ENCODE measurements at places on chromosomes 2 and 18. TPM values are rescaled to one million over a fixed set of nuclear protein-coding genes. Genes with fewer than 3 reads are reported as not detected.
A peak's percentile ranks its signal among the peaks of the same experiment; 100 is the strongest.

ERFE gene
- total RNA-seq, result 1.0 TPM

ANKRD62 gene
- total RNA-seq, result not detected

CRYBA2 gene
- total RNA-seq, result not detected

DNER gene
- total RNA-seq, result not detected

FBXO36 gene
- total RNA-seq, result 2.0 TPM

IL36RN gene
- total RNA-seq, result not detected

CCDC178 gene
- not detected for total RNA-seq

TTC32 gene
- total RNA-seq, result 24.2 TPM

GPR45 gene
- not detected for total RNA-seq

GPATCH11 gene
- 9.9 TPM for total RNA-seq

GRCh38 chr2:198036029-198036879 lies 231.9 kb downstream of the PLCL1 start:
- H3K4me3 ChIP-seq, result no peak overlapping the region
- no peaks in the 10 kb centered on the region for H3K36me3 ChIP-seq
- H3K27ac ChIP-seq, result no peak overlapping the region
- peaks cover 14% of the 10 kb centered on the region for H3K4me1 ChIP-seq
- no peak for DNase-seq
- no peaks in the 10 kb centered on the region for H3K27me3 ChIP-seq

DNA sequence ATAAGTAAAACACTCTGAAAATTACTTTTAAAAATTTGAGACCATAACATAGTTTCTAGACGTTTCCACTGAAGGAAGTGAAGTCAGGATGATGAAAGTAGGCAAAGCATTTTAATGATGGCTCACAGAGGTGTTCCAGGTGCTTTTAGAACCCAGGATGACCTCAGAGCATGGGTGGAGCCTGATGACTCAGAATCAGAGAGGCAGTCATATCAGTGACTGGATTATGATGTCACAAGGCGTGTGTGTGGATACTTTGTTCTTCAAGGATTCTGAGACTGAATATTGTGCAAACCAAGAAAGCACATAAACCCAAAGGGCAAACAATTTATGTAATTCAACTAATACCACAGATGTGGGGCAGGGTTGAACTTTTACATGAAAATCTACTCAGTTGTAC lies 208.0 kb upstream of the FBXO11 start:
- peaks cover 17% of the 10 kb centered on the region for H3K4me1 ChIP-seq
- DNase-seq, result peak; percentile 85
- peak overlapping the region; percentile 53 for H3K27ac ChIP-seq
- H3K27me3 ChIP-seq, result no peaks in the 10 kb centered on the region
- no peaks in the 10 kb centered on the region for H3K36me3 ChIP-seq

DNA sequence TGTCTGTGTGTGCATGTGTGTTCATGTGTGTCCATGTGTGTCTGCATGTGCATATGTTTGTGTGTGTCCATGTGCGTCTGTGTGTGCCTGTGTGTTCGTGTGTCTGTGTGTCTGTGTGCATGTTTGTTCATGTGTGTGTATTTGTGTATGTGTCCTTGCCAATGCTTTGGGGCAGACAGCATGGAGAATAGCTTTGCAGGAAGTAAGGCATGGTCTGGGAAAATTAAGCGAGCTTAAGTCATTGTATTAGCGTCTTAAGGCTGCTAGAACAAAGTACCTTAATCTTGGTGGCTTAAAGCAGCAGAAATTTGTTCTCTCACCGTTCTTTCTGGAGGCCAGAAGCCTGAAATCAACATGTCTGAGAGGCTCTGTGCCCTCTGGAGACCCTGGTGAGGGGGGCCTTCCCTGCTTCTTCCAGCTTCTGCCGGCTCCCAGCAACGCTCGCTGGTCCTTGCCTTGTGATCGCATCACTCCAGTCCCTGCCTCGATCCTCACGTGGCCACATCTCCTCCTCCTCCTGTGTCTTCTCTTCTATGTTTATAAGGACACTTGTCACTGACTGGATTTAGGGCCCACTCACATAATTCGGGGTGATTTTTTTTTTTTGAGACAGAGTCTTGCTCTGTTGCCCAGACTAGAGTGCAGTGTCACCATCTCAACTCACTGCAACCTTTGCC lies 3.8 kb downstream of the NEU2 start:
- H3K27me3 ChIP-seq, result no peaks in the 10 kb centered on the region
- DNase-seq, result no peak
- H3K36me3 ChIP-seq, result no peaks in the 10 kb centered on the region
- H3K4me1 ChIP-seq, result no peaks in the 10 kb centered on the region
- no peak overlapping the region for H3K4me3 ChIP-seq
- no peak overlapping the region for H3K27ac ChIP-seq

GRCh38 chr2:202633470-202633869 lies 1.3 kb upstream of the FAM117B start:
- DNase-seq, result no peak
- peak overlapping the region; percentile 93 for H3K4me3 ChIP-seq
- peak overlapping the region; percentile 97 for H3K27ac ChIP-seq
- H3K36me3 ChIP-seq, result peaks cover 14% of the 10 kb centered on the region
- H3K27me3 ChIP-seq, result no peaks in the 10 kb centered on the region

DNA sequence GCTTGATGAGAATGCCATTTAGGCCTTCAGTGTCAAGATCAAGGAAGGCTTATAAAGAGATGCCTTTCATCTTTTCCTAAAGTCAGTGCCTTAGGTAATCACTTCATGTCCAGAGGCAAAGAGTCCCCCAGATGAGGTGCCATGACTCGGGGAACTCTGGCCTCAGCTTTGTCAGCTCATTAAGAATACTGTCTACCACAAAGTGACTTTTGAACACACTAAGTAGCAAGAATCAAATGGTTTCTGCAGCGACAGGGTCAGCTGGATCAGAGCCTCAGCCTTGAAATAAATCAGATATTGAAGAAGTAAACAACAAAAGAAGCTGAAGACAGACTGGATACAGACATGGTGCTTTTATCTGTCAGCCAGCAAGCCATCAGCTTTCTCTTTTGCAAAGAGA lies 120.1 kb upstream of the SLC39A10 start:
- H3K36me3 ChIP-seq, result peaks cover 14% of the 10 kb centered on the region
- peak overlapping the region; percentile 95 for H3K27ac ChIP-seq
- H3K4me3 ChIP-seq, result peak overlapping the region; percentile 7
- H3K4me1 ChIP-seq, result peaks cover 73% of the 10 kb centered on the region
- no peak for DNase-seq

- H3K27me3 ChIP-seq, result peaks cover 1% of the 10 kb centered on the region
- no peak overlapping the region for H3K27ac ChIP-seq
- no peaks in the 10 kb centered on the region for H3K4me1 ChIP-seq
- H3K4me3 ChIP-seq, result no peak overlapping the region
- H3K36me3 ChIP-seq, result no peaks in the 10 kb centered on the region
Measured at GRCh38 chr2:80311304-80311703, 6.8 kb upstream of the LRRTM1 start.

- peaks cover 7% of the 10 kb centered on the region for H3K27me3 ChIP-seq
- peaks cover 13% of the 10 kb centered on the region for H3K36me3 ChIP-seq
Measured at GRCh38 chr2:86274918-86275275, 62.5 kb downstream of the REEP1 start.

GRCh38 chr2:7429733-7430132 lies 512.5 kb downstream of the RNF144A start:
- peak overlapping the region; percentile 99 for H3K27ac ChIP-seq
- H3K4me1 ChIP-seq, result peaks cover 56% of the 10 kb centered on the region
- peaks cover 36% of the 10 kb centered on the region for H3K36me3 ChIP-seq
- no peaks in the 10 kb centered on the region for H3K27me3 ChIP-seq
- H3K4me3 ChIP-seq, result peak overlapping the region; percentile 88

DNA sequence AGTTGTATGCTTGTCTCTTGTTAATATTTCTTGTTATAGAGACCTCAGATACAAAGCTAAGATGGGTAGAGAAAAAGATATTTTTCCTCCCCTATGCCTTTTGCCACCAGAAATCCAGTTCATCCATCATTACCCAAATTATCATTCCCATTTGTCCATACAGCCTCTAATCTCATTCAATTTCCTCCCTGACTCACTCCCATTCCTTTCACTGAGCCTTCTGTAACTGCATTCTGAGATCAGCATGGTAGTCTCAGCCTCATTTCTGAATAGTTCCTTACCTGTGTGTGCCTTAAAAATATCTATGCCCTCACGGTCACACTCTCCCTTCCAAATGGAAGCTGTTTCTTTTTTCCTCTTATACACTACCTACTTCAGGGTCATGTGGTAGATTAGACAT lies 15.7 kb upstream of the PIK3C3 start:
- DNase-seq, result no peak
- peaks cover 10% of the 10 kb centered on the region for H3K4me1 ChIP-seq
- H3K27me3 ChIP-seq, result peaks cover 15% of the 10 kb centered on the region
- no peaks in the 10 kb centered on the region for H3K36me3 ChIP-seq
- H3K4me3 ChIP-seq, result no peak overlapping the region

GRCh38 chr2:234963773-234964615 lies 12.2 kb downstream of the SH3BP4 start:
- peaks cover 2% of the 10 kb centered on the region for H3K27me3 ChIP-seq
- no peak for DNase-seq
- H3K36me3 ChIP-seq, result no peaks in the 10 kb centered on the region
- no peak overlapping the region for H3K27ac ChIP-seq

DNA sequence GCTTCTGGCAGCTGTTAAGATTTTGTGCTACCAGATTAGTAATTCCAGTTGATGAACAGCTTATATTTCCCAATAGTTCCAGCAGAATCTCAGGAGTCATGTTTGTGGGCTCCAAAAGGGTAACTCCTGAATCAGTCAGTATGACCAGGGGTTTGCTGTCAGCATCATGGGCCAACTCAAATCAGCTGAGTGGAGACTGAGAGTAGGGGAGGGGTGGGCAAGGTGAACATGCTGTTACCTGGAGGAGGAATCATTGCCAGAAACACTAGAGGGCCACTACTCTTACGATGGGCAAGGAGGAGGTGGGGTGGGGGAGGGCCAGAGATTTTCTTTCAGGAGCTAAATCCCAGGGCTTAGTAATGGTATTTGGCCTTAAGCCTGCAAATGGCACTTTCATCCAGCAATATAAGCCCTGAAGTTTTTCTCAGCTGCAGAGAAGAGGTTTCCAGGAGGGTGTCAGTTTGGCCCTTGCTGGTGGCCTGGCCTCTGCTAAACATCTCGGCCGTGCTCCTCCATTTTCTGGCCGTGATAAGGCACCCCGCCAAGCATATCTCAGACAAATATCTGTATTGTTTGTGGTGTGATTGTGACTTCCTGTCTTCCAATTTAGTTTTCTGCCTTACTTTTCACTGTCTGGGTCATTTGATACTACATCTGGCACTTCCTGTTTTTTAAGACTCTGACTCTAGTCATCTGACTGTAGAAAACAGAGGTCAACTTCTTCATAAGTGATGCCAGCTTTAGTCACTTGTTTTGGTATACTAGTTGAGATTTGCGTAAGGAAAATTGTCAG lies 120.5 kb upstream of the CXCR4 start:
- peak overlapping the region; percentile 88 for H3K27ac ChIP-seq
- H3K36me3 ChIP-seq, result no peaks in the 10 kb centered on the region
- peak; percentile 48 for DNase-seq

GRCh38 chr2:64213532-64214275 lies 69.5 kb upstream of the PELI1 start:
- no peaks in the 10 kb centered on the region for H3K27me3 ChIP-seq
- peak overlapping the region; percentile 63 for H3K4me3 ChIP-seq
- peaks cover 61% of the 10 kb centered on the region for H3K4me1 ChIP-seq
- H3K36me3 ChIP-seq, result no peaks in the 10 kb centered on the region
- H3K27ac ChIP-seq, result peak overlapping the region; percentile 97

DNA sequence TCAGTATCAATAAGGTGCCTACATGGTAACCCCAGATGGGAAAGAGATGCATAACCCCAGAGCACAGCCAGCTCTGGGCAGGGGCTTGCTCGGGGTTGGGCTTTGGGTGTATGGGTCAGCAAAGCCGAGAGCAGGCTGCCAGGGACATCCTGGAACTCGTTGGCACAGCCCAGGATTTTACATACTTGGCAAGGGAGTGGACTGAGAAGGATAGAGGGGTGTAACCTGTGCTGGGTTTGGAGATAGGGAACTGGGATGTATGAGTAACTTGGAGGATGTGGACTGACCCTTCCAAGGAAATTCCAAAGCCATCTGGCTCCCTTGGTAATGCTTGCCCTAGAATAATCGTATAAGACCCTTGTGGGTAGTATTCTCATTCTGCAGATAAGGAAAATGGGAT lies 44.2 kb downstream of the GPR39 start:
- H3K4me3 ChIP-seq, result no peak overlapping the region
- DNase-seq, result no peak
- H3K4me1 ChIP-seq, result no peaks in the 10 kb centered on the region
- no peaks in the 10 kb centered on the region for H3K36me3 ChIP-seq

- H3K36me3 ChIP-seq, result no peaks in the 10 kb centered on the region
- H3K27me3 ChIP-seq, result no peaks in the 10 kb centered on the region
- no peak overlapping the region for H3K4me3 ChIP-seq
- no peak overlapping the region for H3K27ac ChIP-seq
- H3K4me1 ChIP-seq, result no peaks in the 10 kb centered on the region
Measured at GRCh38 chr2:192669505-192670091, 474.9 kb upstream of the TMEFF2 start.

- no peak overlapping the region for H3K4me3 ChIP-seq
- no peaks in the 10 kb centered on the region for H3K36me3 ChIP-seq
- H3K4me1 ChIP-seq, result no peaks in the 10 kb centered on the region
- DNase-seq, result no peak
- no peak overlapping the region for H3K27ac ChIP-seq
Measured at GRCh38 chr2:164793529-164793928, 48.1 kb downstream of the COBLL1 start.

DNA sequence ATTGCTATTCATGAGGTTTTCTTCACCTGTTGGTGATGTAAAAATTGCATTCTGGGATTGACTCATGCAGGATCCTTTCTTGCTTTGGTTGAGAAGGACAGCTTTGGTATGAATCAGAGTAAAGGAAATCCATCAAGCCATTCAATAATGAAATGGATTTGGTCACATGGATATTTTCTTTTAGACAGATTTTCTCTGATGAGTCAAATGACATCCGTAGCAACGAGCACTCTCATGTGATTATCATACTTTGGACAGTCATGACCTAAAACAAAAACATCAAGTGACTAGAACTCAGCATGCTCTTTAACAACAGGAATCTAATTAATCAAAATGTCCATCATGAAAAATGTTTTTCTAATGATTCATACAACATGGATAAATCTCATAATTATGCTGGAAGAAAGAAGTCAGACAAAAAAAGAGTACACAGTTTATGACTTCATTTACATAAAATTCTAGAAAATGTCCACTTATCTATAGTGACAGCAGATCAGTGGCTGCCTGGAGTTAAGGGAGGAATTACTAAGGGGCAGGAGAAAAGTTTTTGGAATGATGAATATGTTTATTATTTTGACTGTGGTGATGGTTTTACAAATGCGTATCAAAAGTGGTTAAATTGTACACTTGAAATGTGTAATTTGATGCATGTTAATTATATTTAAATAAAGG lies 30.7 kb downstream of the TRAK2 start:
- no peaks in the 10 kb centered on the region for H3K27me3 ChIP-seq
- H3K27ac ChIP-seq, result peak overlapping the region; percentile 66
- H3K4me3 ChIP-seq, result no peak overlapping the region

GRCh38 chr18:23814991-23815614 lies 125.8 kb downstream of the LAMA3 start:
- H3K4me1 ChIP-seq, result peaks cover 16% of the 10 kb centered on the region
- no peak for DNase-seq
- H3K4me3 ChIP-seq, result no peak overlapping the region
- H3K36me3 ChIP-seq, result no peaks in the 10 kb centered on the region
- no peaks in the 10 kb centered on the region for H3K27me3 ChIP-seq

- no peak overlapping the region for H3K4me3 ChIP-seq
- H3K27ac ChIP-seq, result no peak overlapping the region
- peak; percentile 30 for DNase-seq
- peaks cover 16% of the 10 kb centered on the region for H3K4me1 ChIP-seq
- no peaks in the 10 kb centered on the region for H3K36me3 ChIP-seq
Measured at GRCh38 chr2:144548532-144549191, 28.7 kb upstream of the ZEB2 start.

Data from activated CD8-positive, alpha-beta T cell treated with anti-CD3 and anti-CD28 coated beads for 36 hours (primary cell).